ENCODE measurements at places on chromosomes 2 and 18.

DNA sequence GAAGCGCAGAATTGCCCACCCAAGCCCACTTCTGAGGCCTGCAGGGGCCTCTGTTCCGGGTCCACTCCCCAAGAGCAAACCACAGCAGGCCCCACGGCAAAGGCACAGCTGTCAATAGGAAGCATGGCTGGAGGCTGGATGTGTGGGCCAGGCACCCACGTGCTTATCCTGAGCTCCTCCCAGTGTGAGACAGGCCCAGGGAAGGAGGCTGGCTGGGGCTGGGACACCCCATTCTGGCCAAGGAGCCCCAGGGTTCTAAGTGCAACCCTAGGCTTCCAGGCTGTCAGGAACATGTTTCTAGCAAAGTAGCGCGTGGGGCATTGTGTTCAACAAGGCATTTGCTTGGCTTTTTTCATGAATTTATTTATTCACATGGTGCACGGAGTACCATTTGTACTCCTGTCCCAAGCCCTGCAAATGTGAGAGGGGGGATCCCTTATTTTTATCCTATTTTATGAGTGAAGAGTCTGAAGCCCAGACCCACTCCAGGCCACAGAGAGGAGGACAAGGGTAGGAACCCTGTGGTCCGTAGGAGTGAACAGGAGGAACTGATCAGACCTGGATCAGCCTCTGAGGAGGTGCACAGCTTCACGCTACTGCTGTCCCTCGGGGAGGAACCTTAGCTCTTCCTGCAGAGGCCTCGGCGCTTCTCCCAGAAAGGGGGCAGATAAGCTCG lies 6.1 kb upstream of the RAB17 start:
- no peak for DNase-seq

DNA sequence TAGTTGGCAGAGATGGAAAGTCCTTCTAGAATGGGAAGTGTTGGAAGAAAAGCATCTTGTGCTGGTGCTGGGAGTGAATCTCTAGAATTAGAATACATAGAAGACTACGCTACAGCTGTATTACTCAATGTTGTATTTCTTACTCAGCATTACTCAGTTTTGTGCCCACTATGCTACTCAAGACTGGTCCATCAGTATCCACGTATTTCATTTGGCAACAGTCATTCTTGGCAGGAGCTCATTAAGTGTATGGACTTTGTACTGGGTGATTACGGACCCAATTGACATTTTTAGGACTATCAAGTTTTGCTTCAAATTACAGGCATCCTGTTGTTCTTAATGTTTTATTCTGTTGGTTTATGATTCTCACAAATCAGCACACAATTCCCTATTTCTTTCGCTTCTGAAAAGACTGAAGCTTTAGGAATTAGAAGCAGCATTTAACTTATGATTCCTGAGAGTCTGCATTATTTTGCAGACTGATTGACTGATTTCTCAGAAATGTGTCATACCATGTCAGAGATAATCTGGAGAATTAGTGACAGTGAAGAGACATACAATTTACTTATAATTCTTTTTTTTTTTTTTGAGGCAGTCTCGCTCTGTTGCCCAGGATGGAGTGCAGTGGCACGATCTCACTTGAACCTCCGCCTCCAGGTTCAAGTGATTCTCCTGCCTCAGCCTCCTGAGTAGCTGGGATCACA lies 136.9 kb downstream of the MYO3B start:
- DNase-seq, result no peak

- peak; percentile 8 for DNase-seq
Observed at GRCh38 chr2:206423147-206423546, 20.2 kb upstream of the ADAM23 start.

DNA sequence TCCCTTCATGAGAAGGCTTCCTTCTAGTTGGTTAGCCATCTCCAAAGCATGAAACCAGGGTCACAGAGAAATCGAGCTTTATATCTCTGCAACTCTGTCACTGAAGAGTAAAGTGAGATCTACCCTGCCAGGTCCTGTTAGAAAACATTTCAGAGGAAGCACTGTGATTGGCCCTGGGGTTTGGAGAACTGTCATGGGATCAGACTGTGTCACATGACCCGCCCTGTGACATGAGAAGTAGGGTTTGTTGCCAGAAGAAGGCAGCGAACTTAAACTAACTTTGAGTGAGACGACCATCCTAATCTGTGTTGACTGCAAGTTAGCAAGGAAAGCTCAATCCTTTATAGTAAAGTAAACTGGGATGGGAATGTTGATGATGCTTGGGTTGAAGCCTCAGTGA lies 55.5 kb downstream of the SLC9A2 start:
- DNase-seq, result no peak

GRCh38 chr2:143068509-143068908 lies 60.7 kb upstream of the ARHGAP15 start:
- no peak for DNase-seq

DNA sequence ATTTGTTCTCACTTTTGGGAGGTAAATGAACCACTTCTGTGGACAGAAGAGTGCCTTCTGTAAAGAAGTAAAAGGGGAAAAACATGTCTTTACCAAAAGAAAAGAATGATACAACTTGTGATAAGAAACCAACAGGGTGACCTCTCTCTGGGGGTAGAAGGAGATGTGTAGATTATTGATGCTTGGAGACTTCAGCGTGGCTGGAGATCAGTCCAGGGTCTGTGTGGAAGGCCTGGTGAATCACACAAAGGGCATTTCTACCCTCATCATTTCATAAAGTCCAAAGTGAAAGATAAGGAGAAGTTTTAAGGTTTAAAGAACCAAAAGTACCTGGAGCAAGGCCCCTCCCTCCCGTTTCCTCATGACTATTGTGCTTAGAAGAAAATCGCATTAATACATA lies 142.5 kb downstream of the NCK2 start:
- DNase-seq, result no peak

DNA sequence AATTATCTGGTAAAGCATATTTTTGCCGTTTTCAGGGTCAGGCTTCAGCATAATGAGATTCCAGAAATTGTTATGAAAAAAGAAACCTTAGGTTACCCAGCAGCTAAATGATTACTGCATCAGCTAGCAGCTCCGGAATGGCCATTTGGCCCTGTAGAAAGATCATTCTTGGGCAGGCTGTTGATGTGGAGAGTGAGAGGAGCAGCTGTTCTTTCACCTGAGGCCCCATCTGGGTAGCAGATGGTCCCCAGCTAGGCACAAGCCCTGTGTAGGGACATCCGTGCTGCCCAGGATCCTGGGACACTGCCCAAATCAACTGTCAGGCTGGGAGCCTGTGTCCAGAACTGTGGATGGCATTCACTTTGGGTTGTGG lies 61.8 kb downstream of the NEDD4L start:
- no peak for DNase-seq

- no peak for DNase-seq
Observed at GRCh38 chr2:65813631-65814173, 381.3 kb upstream of the SPRED2 start.

All from A549 (cell line).